ENCODE measurements at places on chromosomes 1 and 21.

- DNase-seq: peak; percentile 86
Measured at GRCh38 chr1:227734856-227735538, at the start of the genes JMJD4 and SNAP47. Gene JMJD4 (minus strand): TSS chr1:227735302. CDS start chr1:227735273, 29 bp downstream. Gene SNAP47 (plus strand): TSS chr1:227735435. CDS start chr1:227747737, 12,302 bp downstream.

- peak; percentile 26 for DNase-seq
Measured at GRCh38 chr21:35508139-35508888, 459.2 kb upstream of the RUNX1 start.

GRCh38 chr1:208280681-208281450 is 36.7 kb upstream of the PLXNA2 start:
- no peak for DNase-seq

- no peak for DNase-seq
Measured at GRCh38 chr1:59738152-59738551, 76.6 kb upstream of the HOOK1 start.

GRCh38 chr1:184507604-184508280 is 120.9 kb downstream of the C1orf21 start:
- no peak for DNase-seq

- no peak for DNase-seq
Measured at GRCh38 chr1:17335821-17336710, 28.1 kb downstream of the PADI4 start.

GRCh38 chr1:229047840-229048620 is 222.9 kb upstream of the RAB4A start:
- no peak for DNase-seq

- DNase-seq: no peak
Measured at GRCh38 chr21:25834381-25834780, 99.6 kb downstream of the GABPA start.

- DNase-seq: no peak
Measured at GRCh38 chr1:48216313-48216712, 6.2 kb upstream of the SLC5A9 start.

DNA sequence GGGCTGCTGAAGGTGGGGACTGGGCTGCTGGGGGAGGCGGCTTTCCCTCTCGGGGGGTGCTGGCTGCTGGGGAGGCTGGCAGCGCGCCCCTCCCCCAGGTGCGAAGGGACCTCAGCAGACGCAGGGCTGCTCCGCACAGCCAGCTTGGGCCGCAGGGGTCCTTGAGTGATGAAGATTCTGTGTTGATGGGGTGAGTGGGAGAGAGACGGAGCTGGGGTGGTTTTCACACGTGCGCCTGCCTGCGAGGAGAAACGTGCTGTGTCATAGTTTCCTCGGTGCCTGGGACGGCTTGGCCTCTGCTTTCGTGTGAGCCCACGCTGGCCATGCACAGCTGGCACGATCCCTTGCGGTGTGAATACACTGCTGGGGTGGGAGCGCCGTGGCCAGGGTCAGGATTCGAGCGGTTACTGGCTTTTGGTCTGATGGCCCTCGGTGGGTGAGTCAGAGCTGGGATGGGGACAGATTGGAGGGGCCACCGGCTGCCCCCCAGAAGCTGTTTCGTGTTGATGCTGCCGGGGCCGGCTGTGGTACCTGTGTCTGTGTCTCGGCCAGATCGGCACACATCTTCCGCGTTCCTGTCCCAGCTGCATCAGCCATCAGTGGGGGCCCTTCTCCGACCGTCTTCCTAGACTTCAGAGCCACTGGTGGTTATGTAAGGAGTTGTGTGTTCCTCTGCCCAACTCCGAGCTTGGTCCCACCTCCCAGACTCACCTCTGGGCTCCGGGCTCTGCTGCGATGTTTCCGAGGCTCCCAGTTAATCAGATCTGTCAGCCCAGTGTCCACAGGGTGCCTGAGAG is 24.9 kb downstream of the PRKCZ start:
- DNase-seq: no peak

- DNase-seq: no peak
Measured at GRCh38 chr1:226332947-226333346, 24.0 kb upstream of the LIN9 start.

DNA sequence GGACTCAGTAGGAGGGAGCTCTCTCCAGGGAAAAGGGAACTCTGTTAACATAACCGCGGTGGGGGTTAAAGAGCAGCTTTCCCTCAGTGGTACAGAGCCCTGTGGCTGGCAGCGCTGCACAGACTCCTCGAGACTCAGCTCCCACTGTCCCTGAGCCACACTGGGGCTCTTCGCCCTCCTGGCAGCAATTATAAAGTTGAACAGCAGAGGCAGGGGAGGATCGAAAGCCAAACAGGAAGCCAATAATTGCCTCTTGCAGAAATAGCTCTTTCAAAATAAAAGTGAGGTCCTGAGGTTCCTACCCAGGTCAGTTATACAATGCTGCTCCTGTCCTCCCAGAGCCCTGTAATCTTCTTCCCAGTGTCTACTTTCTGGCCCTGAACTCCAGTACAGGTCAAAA is 77.0 kb downstream of the FAM78B start:
- DNase-seq: no peak

DNA sequence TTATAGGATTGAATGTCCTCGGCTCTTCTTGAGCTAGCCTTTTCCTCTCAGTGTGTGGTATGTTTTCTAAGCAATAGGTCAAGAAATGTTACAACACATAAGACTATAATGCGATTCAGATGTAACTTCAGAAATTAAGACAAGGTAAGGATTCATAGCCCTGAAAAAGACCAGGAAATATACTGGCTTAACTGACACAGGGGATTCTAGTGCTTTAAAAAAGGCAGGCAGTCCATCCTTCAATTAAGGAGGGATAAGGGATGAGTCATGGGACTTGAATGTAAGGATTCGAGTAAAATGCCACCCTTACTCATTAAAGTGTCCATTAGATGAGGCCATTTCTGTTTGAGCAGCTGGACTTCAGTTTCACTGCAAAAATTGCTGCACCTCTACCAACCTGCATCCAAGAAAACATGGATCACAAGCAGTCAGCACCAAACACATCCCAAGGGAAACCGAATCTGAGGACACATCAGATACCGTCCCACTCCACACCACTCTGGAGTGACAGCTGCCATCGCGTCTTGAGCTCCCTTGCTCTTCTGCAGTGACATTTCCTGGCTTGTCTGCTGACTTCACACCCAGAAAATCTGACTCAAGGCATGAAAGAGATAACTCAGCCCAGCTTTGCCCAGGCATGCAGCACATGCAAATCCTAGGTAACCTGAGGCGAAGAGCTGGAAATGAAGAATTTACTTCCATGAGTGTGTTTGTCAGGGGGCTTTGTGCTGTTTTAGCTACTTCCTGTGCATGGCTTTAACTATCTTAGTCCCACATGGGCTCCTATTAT is 37.8 kb downstream of the NGF start:
- DNase-seq: no peak

DNA sequence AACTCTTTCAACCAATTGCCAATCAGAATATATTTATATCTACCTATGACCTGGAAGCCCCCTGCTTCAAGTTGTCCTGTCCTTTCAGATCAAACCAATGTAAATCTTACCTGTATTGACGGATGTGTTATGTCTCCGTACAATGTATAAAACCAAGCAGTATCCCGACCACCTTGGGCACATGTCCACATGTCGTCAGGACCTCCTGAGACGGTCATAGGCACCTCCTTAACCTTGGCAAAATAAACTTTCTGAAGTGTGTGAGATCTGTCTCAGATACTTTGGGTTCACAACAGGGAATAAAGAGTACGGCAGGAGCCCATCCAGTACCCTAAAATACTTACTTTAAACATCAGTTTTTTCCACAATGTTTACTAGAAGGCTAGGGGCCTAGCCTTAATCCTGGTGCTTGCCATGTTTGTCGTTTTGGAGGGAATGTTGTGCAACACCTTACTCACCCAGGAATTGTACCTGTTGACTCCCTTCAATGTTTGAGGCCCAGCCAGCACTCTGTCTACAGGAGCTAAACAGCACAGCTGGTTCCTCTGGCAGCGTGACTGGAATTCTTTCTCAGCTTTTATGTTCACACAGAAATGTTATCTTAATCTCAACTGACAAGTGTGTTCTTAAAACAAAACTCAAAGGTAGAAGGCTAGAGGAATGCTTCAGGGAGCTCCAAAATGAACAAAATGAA is 90.8 kb upstream of the USP25 start:
- DNase-seq: no peak

GRCh38 chr1:109243221-109243620 is 6.1 kb upstream of the CELSR2 start:
- no peak for DNase-seq

GRCh38 chr1:228459091-228459993 is 27.8 kb upstream of the RNF187 start:
- DNase-seq: no peak

DNA sequence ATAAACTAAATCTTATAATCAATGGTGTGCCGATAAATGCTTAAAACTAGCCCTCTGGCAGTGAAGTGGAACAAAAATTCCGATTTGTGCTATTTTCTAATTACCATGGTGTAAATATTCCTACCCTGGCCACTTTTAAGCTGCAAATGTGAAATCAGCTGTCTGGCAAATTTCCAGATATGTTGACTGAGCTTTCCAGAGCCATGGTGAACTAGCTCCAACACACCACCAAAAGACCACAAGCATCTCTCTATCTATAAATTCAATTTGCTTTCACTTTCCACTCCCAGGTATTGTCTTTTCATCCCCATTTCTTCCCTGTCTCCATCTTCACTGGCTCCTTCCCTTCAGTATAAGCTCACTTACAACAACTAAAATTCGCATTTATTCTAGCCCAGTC is 152.3 kb upstream of the RGS18 start:
- no peak for DNase-seq

- no peak for DNase-seq
Measured at GRCh38 chr1:64251971-64252370, 48.5 kb downstream of the UBE2U start.

GRCh38 chr1:59718989-59719360 is 95.8 kb upstream of the HOOK1 start:
- DNase-seq: peak; percentile 90

GRCh38 chr1:44276901-44277300 is 63.6 kb downstream of the DMAP1 start:
- no peak for DNase-seq

- no peak for DNase-seq
Measured at GRCh38 chr21:25506261-25506660, 101.0 kb downstream of the MRPL39 start.

DNA sequence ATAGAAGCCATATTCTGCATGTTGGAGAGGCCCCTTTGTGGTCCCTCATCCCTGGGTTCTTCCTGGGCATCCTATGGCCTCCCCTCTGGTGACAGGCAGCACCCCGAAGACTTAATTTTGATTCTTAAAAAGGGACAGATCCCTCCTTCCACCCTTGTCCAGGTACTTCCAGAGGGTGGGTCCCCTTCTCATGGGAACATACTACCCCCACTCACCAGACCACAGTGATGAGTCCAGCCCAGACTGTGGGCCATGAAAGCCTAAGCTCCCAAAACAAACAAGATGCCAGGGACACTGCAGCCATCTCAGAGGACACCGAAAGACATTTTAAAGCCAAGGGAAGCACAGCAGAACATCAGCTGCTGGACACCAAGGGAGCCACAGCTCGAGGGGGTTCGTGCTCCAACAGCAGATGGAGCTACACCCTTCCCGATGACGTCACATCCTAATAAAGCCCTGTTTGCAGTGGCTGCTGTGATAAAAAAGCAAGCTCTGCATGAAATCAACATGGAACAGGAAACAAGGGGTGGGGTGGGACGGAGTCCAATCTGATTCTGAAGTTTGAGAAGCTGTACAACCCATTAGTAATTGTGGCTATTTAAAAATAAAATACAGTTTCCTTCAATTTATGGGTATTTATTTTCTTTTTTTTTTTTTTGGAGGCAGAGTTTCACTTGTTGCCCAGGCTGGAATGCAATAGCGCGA is 32.4 kb downstream of the GNB1 start:
- DNase-seq: peak; percentile 63

DNA sequence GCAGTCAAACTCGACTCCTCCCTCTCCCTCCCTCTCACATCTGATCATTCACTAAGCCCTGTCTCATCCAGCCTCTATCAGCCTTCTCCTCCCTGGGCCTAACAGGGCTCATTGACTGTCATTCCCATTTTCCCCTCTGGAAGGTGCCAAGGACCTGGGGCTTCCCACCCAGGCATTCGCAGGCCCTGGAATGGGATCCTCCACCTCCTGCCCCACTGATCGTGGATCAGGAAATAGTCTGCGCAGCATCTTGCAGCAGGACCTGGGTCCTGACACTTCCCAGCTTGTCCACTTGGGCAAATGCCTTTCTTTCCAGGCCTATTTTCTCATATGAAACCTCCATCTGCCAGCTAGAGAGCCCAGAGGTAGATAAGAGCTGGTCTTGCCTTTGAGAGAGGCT is 71.2 kb upstream of the ZC3H12A start:
- DNase-seq: no peak

DNA sequence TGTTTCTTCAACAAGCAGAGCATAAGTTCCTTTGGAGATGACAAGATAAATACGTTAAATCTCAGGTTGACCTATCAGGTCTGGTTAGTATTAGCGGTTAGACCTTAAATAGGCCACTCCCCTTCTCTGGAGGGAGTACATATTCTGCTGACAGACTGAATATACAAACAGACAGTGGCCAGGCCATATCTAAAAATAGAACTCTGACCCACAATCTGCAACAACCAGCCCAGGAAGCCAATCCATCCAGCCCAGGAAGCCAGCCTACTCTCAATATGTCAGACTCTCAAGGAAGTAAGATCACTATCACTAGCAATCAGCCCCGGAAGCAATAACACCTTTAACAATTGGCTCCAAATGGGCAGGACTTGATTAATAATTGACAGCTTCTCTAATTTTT is 6.7 kb downstream of the IL20 start:
- DNase-seq: no peak

DNA sequence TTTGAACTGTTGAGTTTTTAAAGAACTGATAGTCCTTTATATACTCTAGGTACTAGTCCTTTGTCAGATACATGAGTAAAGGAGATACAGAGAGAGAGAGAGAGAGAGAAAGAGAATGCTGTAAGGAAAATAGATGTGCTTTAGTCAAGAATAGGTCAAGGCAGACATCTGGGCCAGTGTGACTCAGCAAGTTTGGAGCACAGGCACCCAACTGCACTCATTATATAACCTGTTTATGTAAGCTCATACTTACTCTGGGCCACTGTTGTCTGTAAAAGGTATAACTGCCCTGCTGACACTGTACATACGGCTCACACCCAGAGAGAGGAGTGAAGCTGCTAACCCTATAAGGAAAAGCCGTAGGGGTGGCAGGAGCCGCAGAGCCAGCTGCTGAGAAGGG is 32.2 kb upstream of the AKT3 start:
- no peak for DNase-seq

- DNase-seq: no peak
Measured at GRCh38 chr21:28769683-28770082, 223.0 kb downstream of the LTN1 start.

GRCh38 chr1:215273838-215274516 is 191.4 kb downstream of the KCNK2 start:
- no peak for DNase-seq

- DNase-seq: no peak
Measured at GRCh38 chr1:18101508-18101907, 6.1 kb upstream of the IGSF21 start.

GRCh38 chr1:194487172-194487571 is 1300.8 kb upstream of the B3GALT2 start:
- DNase-seq: no peak

GRCh38 chr1:109198745-109199144 is 15.0 kb upstream of the SARS1 start:
- no peak for DNase-seq

Data from gastrocnemius medialis (tissue), 4 donors.